ENCODE measurements at places on chromosomes 1 and 21.

- no peak for DNase-seq
Observed at GRCh38 chr1:149885339-149886120, 13.8 kb upstream of the BOLA1 start.

GRCh38 chr1:173474097-173474779 lies 2.9 kb upstream of the PRDX6 start:
- DNase-seq = no peak

- no peak for DNase-seq
Observed at GRCh38 chr1:12552111-12552888, 65.7 kb downstream of the DHRS3 start.

DNA sequence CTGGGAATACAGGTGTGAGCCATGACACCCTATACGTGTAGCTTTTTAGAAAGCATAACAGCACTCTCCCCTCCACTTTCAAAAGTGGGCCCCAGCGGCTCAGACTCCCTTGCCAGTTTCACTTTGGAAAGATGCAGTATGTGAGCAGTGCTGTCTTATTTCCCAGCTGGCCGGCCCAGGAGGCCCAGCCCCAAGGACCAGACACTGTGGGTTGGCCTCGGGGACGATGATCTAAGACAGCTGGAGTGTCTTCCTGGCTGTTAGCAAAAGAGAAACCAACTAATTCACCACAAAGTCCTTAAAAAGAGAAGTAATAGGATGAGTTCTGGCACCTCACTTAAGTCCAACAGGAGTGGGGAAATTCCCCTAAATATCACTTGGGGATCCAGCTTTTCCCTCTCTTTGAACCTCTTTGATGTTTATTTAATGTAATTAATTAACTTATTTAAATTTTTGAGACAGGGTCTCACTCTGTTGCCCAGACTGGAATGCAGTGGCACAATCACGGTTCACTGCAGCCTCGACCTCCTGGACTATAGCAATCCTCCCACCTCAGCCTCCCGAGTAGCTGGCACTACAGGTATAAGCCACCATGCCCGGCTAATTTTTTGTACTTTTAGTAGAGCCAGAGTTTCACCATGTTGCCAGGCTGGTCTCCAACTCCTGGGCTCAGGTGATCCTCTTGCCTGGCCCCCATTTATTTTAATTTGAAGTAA lies 17.6 kb upstream of the CLIC4 start:
- peak; percentile 65 for DNase-seq

GRCh38 chr1:234934611-234935033 lies 194.0 kb downstream of the TOMM20 start:
- no peak for DNase-seq

DNA sequence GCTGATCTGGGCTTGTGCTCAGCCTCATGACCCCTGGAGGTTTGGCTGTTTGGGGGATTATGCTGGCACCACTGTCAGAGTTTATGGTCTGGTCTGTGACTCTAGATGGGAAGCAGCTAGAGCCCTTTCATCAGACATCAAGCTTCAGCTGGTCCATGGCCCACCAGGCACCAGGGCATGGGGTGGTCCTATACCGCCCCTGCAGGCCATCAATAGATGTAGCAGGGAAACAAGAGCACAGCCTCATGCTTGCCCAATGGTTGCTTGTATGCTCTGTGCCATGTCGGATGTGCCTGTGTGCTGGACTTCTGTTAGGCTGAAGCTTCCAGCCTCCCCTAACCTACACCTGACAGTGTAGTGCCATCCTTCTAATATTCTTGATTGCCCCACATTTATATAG lies 71.1 kb upstream of the CD34 start:
- no peak for DNase-seq

GRCh38 chr1:234589854-234590620 lies 19.9 kb downstream of the IRF2BP2 start:
- no peak for DNase-seq

DNA sequence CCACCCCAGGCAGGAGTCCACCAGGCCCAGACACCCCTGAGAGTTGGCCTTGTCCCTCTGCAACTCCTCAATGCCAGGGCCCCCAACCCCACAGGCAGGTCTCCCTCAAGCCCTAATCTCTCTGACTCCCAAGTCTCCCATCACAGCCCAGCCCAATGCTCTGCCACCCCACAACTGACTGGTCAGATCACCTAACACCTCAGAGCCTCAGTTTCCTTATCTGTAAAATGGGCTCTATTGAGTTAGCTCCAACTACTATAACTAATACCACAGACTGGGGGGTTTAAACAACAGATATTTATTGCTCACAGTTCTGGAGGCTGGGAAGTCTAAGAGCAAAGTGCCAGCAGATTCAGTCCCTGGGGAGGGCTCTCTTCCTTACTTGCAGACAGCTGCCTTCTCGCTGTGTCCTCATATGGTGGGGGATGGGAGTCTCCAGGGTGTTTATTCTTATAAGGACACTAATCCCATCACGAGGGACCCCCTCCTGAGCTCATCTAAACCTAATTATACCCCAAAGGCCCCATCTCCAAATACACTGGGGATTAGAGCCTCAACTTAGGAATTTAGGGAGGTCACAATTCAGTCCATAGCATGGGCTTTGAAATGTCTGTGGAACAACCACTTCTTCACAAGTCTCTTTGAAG lies 34.9 kb upstream of the ZC3H12A start:
- no peak for DNase-seq

- no peak for DNase-seq
Observed at GRCh38 chr1:170537798-170538503, 6.0 kb downstream of the GORAB start.

DNA sequence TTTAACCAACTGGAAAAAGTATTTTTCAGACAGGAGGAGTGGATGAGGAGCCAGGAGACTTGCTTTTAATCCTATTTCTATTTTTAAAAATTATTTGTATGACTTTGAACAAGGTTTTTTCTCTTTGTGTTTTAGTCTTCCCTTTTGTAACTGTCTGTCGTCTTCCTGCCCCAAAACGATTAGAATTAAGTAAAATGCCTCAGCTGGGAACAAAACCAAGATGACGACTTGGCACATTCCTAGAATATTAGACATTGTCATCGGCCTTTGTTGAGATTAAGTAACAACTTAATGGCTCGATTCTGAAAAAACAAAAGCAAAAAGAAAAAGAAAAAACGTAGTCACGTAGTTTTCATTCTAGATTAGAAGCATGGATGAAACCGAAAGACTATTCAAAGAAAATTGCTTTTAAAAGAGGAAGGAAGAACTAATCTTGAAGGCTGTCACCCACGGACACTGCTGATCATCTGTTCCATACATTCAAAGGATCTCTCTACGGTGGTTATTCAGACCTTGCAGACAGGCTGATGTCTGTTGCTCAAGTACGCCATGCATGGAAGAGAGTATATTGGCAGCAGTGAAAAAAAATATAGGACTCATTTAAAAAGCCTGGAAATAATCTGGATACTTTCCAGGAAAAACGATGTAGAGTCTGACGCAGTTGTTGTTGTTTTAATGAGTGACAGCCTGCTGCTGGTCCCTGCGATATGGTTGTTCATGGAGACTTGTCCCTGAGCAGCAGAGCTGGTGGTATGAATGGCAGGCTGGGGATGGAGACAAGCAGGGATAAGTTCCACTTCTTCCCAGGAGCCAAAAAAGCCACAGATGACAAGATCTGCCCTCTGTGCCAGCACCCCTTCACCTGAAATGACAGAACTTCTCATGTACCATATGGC lies 16.8 kb downstream of the GNG4 start:
- DNase-seq = no peak

DNA sequence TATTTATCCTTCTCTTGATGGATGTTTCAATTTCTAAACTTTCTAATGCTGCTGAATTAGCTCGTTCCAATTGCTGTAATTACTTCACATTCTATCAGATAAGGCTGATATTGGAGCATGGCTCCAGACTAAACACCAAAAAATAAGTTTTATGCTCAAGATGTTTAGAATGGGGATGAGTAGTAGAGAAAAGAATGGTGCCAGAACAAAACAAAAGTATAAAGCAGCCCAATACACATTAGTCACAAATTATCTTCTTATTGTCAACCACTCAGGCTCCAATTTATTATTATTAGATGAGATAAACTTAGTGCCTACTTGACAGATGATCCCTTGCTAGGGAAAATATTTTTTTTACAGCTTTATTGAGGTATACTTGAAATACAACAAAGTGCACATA lies 21.8 kb downstream of the ATPAF1 start:
- DNase-seq = no peak

DNA sequence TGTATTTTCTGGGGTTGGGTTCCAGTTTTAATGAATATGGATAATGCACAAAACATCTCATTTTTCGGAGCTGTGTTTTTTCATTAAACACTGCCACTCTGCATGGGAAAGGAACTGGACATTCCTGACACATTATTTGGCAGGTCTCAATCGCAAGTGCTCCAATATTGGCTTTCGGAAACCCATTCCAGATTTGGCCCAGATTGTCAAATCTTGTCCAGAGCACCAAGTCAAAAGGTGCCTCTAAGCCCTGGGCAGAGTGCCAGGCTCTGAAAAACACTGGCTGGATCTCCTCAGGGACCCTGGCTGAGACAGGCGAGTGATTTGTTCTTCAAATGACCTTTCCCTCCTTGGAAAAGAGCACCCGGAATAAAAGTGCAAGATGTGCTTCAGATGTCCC lies 68.4 kb upstream of the MRPS6 start:
- DNase-seq = no peak

DNA sequence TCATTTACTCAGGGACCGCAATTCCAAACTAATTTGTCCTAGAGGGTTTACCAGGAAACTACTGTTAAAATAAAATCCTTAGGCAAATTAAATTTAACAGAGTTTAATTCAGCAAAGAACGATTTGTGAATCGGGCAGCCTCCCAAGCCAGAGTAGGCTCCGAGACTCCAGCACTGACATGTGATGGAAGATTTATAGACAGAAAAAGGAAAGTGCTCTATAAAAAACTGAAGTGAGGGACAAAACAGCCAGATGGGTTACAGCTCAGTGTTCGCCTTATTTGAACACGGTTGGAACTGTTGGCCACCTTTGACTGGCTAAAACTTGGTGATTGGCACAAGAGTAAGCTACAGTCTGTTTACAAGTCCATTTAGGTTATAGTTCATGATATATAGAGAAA lies 35.2 kb upstream of the RCSD1 start:
- no peak for DNase-seq

GRCh38 chr1:8370905-8371315 lies 53.0 kb downstream of the SLC45A1 start:
- no peak for DNase-seq

GRCh38 chr1:95067062-95067461 lies 5.7 kb downstream of the ALG14 start:
- no peak for DNase-seq

- no peak for DNase-seq
Observed at GRCh38 chr1:209038316-209038715, 545.2 kb upstream of the CAMK1G start.

DNA sequence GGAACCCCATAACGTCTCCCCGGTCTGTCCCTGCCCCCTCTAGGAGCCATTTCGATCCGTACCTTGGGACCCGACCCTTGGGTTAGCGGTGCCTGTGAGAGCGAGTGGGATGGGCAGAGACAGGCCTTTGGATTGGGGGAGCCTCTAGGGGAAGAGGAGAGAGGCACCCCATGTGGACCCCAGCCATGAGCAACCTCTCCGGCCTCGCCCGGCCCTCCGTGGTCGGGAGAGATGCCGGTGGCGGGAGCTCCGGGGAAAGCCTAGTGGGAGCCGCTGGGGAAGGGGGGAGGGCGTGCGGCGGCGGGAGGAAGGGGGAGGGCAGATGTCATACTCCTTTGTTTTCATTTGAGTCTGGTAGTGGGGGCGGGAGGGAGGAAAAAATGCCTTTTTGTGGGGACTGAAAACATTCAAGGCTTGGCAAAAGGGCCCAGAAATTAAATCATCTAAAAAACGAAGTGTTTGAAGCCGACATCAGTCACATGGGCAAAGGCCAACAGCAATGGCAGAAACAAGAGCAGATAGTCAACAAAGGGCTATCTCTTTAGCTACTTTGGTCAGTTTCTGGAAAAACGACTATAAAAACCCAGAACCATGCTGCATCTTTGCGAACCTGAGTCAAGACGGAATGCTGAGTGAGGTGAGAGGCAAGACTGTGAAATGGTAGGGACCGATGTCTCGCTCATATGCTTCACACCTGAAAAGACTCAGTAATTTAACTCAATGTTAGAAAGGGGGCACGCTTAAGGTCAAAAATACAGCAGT lies 758 bp downstream of the PTBP2 start:
- peak; percentile 56 for DNase-seq

DNA sequence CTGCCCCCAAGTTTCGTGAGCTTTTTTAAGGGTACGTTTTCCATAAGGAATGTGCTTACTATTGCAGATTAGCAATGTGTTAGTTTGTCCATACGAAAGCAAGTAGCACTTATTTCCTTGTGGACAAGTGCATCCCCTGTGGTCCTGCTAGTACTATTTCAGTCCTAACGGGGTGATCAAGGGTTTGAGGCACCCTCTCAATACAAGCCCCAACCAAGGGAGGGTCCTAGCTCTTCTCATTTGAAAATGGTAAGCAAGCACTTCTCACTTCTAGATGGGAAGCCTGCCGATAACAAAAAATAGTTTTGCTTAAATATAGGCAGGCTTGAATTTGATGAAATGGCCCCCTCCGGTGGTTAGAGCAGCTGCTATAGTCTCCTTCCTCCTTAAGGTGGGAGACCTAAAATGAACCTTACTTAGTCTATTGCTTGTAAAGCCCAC lies 64.0 kb upstream of the HMCN1 start:
- DNase-seq = no peak

- no peak for DNase-seq
Observed at GRCh38 chr1:41835485-41835884, 83.2 kb downstream of the HIVEP3 start.

- no peak for DNase-seq
Observed at GRCh38 chr21:32886339-32886738, 114.8 kb upstream of the PAXBP1 start.

DNA sequence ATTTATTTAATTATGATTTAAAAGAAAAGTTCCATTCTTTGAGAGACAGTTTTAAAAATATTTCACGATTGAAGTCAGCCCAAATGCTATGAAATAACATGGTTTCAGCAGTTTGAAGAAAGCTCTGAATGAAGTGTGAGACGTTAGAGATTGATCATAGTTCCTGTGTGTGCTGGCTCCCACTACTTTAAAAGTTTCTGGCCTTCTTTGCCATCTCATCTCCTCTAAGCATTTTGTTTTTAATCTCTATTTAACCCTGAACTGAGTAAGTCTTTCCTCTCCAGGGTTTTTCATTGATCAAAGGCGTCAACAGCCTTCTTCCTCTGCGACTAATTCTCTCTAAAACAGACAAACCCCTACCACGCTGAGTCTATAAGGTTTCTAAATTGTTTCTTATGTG lies 225.3 kb upstream of the B3GALT2 start:
- DNase-seq = no peak

GRCh38 chr21:27173053-27173452 lies 206.2 kb upstream of the ADAMTS5 start:
- no peak for DNase-seq

GRCh38 chr1:36207339-36207738 lies 16.9 kb upstream of the THRAP3 start:
- no peak for DNase-seq

GRCh38 chr1:38464071-38464661 lies 395.4 kb downstream of the RRAGC start:
- DNase-seq = no peak

DNA sequence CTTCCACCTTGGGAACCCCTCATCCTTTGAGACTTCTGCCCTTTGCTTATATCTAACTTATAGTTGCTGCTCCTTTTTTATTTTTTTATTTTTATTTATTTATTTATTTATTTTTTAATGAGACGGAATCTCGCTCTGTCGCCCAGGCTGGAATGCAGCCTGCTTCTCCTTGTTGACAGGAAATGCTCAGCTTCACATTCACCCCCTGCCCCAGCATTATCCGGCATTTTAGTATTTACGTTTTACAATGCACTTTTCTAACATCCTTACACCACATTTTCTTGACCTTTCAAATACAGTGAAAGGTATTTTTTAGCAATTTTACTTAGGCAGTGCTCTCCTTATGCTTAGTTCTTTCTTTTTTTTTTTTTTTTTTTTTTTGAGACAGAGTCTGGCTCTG lies 14.9 kb downstream of the CXADR start:
- DNase-seq = no peak

Data from GM12892 (cell line).